ENCODE measurements at places on chromosomes 5 and 9. TPM values are rescaled to one million over a fixed set of nuclear protein-coding genes. Genes with fewer than 3 reads are reported as not detected.

CCL27 gene
- total RNA-seq = not detected

IL13 gene
- not detected for total RNA-seq

ANKRD31 gene
- total RNA-seq = 0.14 TPM

IFNK gene
- total RNA-seq = not detected

NTRK2 gene
- not detected for total RNA-seq

FBXO4 gene
- total RNA-seq = 13.5 TPM

FAM153A gene
- not detected for total RNA-seq

TRIM14 gene
- 2.6 TPM for total RNA-seq

WDR38 gene
- total RNA-seq = not detected

FOXD4 gene
- total RNA-seq = 0.28 TPM

PLAC8L1 gene
- not detected for total RNA-seq

SGCD gene
- total RNA-seq = 9.2 TPM

DDX4 gene
- not detected for total RNA-seq

All from smooth muscle cell of bladder (primary cell).